ENCODE measurements at places on chromosomes 11 and 22. TPM values are rescaled to one million over a fixed set of nuclear protein-coding genes. Genes with fewer than 3 reads are reported as not detected.

ST14 gene
- 3.9 TPM for total RNA-seq

- peak; percentile 20 for DNase-seq
These were observed 169.8 kb downstream of the DSCAML1 start for GRCh38 chr11:117627259-117627658.

GRCh38 chr11:114832532-114833125, 154.3 kb downstream of the NXPE2 start:
- DNase-seq, result no peak

- no peak for DNase-seq
These were observed 13.1 kb upstream of the CHRNA10 start for GRCh38 chr11:3684129-3684818.

All from sigmoid colon (tissue), 7 donors.